ENCODE measurements at places on chromosomes 13 and 19.

GRCh38 chr19:41813911-41814310, 17.5 kb downstream of the CEACAM3 start:
- DNase-seq = no peak

- DNase-seq = no peak
These were observed 5.0 kb downstream of the ELAVL1 start for GRCh38 chr19:8000298-8001038.

DNA sequence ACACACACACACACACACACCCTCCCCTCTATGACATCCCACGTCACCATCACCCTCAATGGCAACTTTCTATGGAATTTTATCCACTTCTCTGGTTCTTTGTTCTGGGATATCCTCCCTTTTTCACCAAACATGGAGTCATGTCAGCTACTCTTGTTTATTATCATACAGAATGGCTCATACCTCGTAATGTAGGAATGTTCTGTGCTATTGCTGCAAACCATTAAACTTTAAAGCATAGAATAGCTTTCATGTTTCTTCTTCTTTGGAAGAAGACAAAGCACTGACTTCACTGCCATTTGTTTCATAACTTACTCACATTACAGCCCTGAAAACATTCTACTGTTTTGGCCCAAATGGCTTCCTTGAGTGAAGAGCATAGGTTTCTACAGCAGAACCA, 163.4 kb downstream of the FOXO1 start:
- DNase-seq = no peak

GRCh38 chr13:111879719-111880118, 187.2 kb upstream of the SOX1 start:
- DNase-seq = no peak

GRCh38 chr13:34335014-34336007, 517.4 kb downstream of the RFC3 start:
- no peak for DNase-seq

GRCh38 chr19:29945433-29945832, 3.4 kb downstream of the URI1 start:
- DNase-seq = no peak

DNA sequence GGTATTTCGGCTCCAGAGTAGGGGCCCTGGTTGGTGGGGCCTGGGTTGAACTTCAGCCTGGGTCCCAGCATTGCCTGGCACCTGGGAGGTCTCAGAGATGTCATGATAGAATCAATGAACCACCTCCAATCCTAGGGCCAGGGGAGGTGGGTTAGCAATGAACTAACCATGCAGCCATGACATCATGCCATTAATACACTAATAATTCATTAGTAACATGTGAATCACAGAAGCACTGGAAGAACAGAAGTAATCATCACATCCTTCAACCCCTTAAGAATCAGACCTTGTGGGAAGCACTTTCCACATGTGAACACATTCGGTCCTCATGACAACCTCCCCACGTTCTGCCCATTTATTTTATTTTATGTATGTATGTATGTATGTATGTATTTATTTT, 6.9 kb downstream of the NOSIP start:
- DNase-seq = no peak

DNA sequence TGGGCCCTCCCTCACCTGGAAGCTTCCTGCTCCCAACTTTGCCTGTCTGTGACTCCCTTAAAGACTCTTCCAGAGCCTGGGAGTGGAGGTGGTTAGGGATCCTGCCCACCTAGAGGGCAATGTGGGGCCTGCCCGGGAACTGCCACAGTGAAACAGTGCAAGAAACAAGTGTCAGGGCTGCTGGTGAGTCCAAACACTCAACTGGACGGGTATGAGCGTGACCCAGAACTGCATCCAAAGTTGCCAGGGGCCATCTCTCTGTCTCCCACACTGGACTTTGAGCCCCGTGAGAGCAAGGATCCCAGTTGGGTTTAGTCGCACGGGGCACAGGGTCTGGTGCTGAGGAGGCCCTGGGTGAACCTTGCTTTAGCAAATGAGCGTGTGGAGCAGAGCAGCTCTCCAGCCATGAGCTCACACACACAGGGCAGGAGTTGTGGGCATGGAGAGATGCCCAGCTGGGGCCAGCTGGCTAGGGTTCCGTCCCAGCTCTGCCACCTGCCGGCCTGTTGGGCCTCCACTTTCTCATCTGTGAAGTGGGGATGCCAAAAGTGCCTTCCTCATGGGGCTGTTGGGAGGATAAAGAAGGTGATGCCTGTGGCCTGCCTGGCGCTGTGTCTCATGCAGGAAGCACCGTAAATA, 2.8 kb upstream of the NUMBL start:
- no peak for DNase-seq

DNA sequence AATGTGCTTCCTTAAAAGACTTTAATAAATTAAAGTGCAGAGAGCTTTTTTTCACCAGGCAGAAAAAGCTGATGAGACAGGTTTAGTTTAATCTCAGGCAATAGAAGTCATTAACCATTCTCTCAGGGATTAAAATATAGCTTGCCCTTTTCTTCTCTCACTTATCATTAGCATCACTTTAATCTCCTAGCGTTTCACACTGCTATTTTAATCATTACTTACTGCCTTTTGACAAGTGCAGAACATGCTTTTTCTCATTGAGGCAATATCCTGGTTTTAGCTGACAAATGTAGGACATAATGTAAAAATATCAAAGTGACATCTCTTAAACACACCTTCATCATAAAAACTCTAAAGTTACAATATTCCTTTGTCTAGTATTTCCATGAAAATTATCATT, 94.6 kb downstream of the DACH1 start:
- no peak for DNase-seq

DNA sequence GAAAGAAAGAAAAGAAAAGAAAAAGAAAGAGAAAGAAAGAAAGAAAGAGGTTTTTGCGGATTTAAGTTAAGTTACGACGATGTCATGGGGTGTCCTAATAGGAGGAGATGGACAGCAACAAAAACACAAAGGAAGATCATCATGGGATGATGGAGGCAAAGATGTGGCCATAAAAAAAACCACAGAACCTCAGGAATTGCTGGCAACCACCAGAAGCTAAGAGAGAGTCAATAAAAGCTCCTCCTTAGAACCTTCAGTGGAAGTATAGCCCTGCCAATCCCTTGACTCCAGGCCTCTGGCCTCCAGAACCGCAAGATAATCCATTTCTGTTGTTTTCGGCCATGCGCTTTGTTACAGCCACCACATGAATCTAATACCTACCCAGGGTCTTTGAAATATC, 11.5 kb downstream of the PLEKHA4 start:
- DNase-seq = no peak

DNA sequence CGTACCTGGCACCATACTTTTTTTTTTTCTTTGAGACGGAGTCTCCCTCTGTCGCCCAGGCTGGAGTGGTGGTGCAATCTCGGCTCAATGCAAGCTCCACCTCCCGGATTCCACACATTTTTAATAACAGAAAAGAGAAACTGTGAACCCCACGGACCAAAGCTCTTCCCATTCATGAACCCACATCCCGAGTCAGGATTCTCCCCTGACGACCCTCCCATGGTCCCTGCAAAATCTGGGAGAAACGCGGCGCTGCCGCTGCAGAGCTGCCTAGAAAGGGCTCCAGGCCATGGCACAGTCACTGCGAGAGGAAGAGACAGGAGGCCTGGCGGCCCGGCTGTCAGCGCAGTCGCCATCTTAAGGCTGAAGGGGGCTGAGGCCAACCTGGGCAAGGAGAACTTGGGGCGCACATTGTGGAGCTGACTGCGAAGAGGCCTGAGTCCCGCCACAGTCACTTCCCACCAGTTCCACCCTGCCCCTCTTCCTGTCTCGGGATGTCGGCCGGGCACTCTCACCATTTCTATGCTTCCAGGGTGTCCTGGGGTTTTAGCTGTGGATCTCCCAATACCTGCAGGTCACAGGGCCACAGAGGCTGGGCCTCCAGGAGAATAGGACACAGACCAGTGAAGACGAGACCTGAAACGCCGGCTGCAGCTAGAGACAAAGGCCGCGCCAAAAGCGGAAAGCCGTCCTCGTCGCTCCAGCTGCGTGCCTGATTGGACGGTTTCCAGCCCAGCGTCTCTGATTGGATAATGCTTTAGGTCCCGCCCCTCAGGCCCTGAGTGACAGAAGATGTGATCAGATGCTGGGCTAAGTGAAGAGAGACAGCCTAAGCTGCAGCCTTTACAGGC, 71.0 kb downstream of the ZNF486 start:
- DNase-seq = peak; percentile 89

DNA sequence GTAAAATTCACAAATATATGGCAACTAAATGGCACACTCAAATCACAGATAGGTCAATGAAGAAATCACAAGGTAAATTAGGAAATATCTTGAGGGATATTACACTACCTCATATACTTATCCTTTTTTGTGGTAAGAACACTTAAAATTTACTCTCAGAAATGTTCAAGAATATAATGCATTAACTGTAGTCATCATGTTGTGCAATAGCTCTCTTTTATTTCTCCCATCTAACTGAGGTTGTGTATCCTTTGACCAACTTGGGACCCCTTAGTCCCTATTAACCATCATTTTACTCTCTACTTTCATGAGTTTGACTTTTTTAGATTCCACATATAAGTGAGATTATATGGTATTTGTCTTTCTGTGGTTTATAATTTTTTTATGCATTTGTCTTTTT, 52.6 kb downstream of the WTIP start:
- DNase-seq = no peak

- DNase-seq = no peak
These were observed 31.6 kb upstream of the TFDP1 start for GRCh38 chr13:113552786-113553434.

DNA sequence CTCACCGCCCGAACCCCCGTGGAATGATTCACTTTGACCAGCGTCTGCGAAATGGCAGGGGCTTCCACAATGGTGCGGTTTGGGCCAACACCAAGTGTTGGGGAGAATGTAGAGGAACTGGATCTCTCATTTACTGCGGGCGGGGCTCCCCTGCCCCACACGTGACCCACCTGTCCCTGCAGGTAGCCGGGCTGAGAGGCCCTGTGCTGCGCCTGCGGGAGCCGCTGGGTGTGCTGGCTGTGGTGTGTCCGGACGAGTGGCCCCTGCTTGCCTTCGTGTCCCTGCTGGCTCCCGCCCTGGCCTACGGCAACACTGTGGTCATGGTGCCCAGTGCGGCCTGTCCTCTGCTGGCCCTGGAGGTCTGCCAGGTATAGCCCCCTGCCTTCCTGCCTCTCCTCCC, 5.8 kb upstream of the FLT3LG start:
- no peak for DNase-seq

DNA sequence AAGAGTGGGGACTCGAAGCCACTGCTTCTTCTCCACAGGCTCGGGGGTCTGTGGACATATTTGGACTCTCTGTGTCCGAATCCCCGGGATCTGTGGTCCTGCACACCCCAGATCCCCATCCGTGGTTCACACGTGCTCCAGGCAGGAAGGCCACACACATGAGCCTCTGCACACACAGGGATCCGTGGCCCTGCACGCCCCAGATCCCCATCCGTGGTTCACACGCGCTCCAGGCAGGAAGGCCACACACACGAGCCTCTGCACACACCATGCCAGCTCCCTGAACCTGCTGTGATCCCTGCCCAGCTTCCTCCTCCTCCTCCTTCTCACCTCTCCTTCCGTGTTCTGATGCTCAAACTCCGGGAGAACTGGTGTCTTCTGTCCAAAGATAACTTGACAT, 3.1 kb downstream of the TEX29 start:
- no peak for DNase-seq

DNA sequence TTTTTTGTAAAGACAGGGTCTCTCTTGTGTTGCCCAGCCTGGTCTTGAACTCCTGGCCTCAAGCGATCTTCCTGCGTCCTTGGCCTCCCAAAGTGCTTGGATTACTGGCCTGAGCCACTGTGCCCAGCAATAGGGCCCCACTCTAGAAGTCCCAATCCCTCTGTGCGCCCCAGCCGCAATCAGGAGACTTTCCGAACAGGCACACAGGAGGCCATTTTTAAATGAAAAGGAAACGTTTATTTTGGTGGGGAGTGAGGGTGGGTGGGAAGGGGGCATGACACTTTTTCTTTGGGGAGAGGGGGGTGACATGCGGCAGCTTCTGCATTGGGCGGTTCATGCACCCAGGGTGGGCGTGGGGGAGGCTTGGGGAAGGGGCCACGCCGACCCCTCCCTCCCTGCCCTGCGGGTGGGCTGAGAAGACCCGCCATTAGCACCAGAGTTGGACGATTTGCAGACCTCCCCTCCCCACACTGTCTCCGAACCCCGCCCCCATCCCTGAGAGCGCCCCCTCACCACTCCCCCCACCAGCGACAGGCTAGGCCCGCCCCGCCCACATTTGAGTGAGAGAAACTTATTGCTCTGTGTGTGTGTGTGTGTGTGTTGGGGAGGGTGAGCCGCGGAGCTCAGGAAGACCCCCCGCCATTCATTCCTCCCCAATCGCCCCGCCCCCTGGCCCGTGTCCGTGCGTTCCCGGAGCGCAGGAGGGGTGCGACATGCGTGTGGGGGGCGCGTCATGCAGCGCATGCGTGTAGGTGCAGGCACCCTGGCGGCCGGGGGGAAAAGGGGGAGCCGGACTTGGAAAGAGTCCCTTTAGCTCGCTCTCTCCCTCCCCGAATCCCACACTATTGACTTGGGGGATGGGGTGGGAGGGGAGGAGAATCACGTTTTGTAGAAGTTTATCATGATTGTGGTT, 17.2 kb downstream of the KCNC3 start:
- DNase-seq = no peak

DNA sequence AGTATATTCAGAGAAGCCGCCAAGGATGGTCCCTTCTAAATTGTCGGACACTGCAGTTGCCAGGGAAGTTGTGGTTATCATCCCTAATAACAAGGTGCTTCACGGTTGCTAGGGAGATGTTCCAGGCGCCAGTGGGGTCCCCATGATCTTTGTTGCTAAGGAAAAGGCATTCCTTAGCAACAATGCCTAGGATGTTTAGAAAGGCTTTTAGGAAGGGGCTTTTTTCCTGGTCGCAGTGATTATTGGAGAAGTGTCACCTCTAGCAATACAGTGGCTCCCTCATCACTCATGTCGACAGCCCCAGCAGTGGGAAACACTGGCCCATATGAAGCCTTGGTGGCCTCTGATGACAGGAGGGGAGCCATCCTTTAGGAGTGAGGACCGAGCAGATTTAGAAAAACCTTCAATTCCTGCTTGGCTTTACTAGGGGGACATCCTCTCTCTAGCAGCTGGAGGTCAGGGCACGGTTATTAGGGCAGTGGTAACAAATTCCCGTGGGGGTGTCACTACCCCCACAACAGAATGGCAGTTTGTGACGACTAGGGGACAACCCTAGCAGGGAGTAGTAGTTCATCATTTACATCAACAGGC, 6.4 kb upstream of the TMC4 start:
- no peak for DNase-seq

GRCh38 chr13:22740264-22740663, 440.5 kb upstream of the SGCG start:
- no peak for DNase-seq

GRCh38 chr13:55893540-55893939, 1247.2 kb upstream of the PRR20A start:
- no peak for DNase-seq

DNA sequence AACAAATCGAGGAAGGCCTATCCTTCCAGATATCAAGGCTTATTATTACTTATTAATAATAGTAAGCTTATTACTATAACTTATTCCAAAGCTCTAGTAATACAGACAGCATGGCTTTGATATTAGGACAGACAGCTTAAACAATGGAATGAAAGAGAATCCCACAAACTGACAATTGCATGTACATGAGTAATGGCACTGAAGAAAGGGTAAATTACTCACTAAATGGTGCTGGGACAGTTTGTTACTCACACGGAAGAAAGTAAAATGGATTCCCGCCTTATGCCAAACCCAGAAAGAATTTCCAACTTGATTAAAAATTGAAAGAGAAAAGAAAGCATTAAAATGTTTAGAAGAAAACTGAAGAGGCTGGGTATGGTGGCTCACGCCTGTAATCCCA, 60.3 kb downstream of the MIPEP start:
- peak; percentile 22 for DNase-seq

- no peak for DNase-seq
These were observed 4.5 kb downstream of the FGF9 start for GRCh38 chr13:21675095-21675991.

GRCh38 chr13:73090116-73090822, 31.5 kb downstream of the KLF5 start:
- peak; percentile 56 for DNase-seq
